Activated T-helper 9 cell treated with anti-CD3 and anti-CD28 coated beads, Interleukin-2, amount 50 U/mL, for 16 hours (primary cell): ENCODE measurements at places on chromosomes 7 and 10.

DNA sequence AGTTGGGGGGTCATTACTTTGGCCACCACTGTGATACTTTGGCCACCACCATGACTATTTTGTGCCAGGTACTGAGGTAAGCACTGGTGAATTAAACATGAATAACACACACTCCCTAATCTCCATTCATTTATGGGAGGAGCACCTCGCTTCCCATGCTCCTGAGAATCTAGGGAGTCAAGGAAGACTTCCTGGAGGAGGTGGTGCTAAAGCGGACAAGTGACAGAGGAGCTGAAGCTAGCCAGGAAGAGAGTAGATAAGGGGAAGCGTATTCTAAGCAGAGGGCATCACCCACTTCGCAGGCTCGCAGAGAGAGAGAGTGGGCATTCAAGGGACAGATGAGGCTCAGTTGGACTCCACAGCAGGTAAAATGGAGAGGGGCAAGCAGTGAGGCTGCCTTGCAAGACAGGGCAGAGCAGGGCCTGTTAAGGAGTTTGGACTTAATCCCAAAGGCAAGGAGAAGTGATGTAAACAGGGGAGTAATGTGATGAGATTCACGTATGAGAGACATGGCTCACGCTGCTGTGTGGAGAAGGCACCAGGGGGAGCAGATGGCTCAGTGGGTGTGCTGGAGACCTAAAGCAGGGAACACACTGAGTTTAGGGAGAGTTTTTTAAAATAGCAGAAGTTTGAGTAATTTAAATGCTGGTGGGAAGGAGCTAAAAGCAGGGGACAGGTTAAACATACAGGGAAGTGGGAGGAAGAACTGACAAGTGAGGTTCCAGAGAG, 21.3 kb upstream of the TMEM248 start:
- DNase-seq, result no peak

DNA sequence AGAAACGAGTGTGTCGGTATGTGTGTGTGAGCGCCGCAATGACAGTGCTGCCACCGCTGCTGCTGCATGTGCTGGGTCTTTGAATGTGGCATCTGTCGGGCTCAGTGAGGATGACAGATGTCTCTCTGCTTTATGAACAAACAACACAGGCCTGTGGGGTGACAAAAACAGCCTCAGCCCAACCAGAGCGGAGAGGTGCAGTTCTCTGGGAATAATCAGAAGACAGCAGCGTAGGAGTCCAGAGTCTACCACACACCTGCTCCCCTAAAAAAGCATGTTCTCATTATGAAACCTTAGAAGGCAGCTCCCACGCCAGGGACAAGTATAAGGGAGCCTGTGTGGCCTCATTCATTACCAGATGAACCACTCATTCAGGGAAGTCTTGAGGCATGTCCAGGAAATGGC, 278.3 kb downstream of the KCNMA1 start:
- no peak for DNase-seq

- peak; percentile 60 for DNase-seq
These were observed 509 bp downstream of the BRAF start for GRCh38 chr7:140924019-140924820.

- no peak for DNase-seq
These were observed 466.5 kb downstream of the PHTF2 start for GRCh38 chr7:78265071-78265470.

DNA sequence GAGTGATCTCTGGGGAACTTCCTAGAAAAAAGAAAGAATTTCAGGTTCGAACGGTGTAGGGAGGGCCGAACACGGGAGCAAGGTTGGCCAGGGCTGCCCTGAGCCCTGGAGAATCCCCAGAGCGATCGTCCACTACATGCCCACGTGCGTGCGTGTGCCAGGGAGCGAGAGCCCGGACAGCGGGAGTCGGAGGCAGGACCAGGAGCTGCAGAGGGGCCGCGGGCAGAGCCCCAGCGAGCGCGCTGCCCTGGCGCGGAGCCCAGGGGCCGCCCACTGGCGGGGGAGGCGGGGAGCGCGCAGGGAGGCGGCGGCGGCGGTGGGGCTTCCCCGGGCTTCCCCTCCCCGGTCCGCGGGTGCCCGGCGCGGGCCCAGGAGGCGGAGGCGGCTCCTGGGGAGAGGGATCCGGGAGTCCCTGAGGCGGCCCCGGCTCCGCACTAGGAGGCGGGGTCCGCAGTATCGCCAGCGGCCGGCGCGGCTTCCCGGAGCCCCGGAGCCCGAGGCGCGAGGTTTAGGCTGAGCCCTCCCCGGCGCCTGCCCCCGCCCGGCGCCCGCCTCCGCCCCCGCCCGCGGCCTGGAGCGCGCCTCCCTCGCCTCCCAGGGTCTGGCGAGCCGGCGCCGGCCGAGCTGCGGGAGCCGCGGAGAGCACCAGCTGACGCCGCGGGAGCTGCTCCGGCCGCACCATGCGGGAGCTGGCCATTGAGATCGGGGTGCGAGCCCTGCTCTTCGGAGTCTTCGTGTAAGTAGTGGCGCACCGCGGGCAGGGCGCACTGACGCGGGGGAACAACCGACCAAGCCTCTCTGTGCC, at the start of gene PLPP4:
Gene PLPP4, plus strand, starts transcription at position 602 of the 805 bp plus-strand sequence. Its CDS starts 79 bp downstream, at position 681.
- no peak for DNase-seq

- DNase-seq, result no peak
These were observed 121.5 kb downstream of the SNX10 start for GRCh38 chr7:26413007-26413691.

- DNase-seq, result no peak
These were observed 126.6 kb upstream of the LSM8 start for GRCh38 chr7:118057404-118057803.

- DNase-seq, result no peak
These were observed 74.8 kb downstream of the ADARB2 start for GRCh38 chr10:1662438-1663025.

DNA sequence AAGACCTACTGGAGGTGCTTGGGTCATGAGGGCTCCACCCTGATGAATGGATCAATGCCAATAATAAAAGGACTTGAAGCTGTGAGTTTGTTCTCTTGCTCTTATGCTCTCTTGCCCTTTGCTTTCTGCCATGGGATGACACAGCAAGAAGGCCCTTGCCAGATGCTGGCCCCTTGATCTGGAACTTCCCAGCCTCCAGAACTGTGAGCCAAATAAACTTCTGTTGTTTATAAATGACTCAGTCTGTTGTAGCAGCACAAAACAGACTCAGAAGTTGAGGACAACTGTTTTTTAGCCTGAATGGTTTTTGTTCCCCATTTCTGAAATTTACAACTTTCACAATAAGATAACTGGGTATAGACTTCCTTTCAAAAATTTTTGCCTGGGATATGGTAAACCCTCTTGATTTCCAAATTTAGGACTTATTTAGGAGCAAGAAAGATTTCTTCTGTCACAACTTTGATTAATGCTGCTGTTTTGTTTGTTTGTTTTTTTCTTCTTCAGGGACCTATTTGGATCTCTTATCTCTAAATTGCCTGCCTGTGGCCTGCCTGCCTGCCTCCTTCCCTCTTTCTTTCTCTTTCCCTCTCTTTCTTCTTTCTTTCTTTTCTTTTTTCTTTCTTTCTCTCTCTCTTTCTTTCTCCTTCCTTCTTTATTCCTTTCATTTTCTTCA, 12.1 kb downstream of the ENTPD1 start:
- no peak for DNase-seq

GRCh38 chr10:74418285-74418872, 267.4 kb downstream of the ADK start:
- DNase-seq, result no peak

DNA sequence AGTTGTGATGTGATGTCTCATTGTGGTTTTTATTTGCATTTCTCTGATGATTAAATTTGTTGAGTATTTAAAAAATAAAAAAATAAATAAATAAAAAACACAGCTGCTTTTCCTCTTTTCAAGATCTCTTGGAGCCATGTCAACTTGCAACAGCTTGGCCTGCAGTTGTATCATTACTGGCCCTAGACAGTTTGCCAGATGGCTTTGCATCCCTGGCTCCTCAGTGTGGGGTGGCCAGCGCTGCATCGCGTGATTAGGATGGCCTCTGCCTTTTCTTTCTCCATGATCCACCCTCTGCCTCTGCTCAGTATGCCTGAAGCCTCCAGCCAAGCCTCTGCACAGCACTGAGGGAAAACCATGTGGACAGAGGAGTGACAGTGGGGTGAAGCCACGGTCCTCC, 96.8 kb downstream of the PPP1R3C start:
- DNase-seq, result no peak

- DNase-seq, result no peak
These were observed 12.3 kb downstream of the SH3PXD2A start for GRCh38 chr10:103843045-103843444.

GRCh38 chr7:27962273-27962672, 218.3 kb downstream of the JAZF1 start:
- no peak for DNase-seq

DNA sequence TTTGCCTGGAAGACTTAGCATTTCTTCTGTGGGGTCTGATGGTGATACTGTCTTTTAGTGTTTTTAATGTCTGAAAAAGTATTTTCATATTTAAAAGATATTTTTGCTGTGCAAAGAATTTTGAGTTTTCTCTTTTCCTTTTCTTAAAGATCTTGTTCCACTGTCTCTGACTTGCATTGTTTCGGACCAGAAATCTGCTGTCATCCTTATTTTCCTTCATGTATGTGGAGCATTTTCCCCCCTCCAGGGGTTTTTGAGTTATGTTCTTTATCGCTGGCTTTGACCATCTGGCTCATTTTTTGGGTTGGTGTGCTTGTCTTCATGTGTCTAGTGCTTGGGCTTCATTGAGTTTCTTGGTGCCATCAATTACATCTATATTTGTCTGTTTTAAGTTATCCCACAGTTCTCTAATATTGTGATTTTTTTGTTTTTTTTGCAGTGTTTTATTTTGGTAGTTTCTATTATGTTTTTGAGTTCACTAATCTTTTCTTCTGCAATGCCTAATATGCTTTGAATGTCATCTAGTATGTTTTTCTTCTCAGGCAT, 119.9 kb downstream of the MGMT start:
- DNase-seq, result no peak

- DNase-seq, result no peak
These were observed 62.5 kb downstream of the ABCB4 start for GRCh38 chr7:87413029-87413428.

DNA sequence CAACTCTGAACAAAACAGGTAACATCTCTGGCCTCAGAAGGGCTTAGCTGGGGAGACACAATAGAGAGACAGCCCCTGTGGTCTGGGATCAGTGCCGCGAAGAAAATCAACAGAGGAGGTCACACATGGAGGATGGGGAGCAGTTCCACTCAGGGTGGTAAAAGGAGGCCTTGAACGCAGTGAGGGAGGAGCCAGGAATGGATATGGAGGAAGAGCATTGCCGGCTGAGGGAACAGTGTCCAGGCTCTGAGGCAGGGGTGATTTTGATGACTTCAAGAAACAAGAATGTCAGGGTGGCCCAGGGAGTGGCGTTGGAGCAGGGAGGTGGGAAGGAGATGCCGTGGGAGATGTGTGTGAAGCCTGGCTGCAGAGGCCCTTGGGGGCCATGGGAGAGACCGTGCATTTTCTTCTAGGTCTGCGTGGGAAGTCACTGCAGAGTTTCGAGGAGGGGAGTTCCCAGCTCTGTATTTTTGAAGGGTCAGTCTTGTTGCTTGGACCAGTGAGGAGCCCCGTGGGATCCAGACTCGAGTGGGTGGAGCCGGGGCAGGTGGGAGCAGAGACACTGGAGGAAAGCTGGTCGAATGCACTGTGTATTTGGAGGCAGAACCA, 35.7 kb upstream of the SH2D4B start:
- no peak for DNase-seq

- no peak for DNase-seq
These were observed 78.3 kb downstream of the RAPGEF5 start for GRCh38 chr7:22278660-22279059.

DNA sequence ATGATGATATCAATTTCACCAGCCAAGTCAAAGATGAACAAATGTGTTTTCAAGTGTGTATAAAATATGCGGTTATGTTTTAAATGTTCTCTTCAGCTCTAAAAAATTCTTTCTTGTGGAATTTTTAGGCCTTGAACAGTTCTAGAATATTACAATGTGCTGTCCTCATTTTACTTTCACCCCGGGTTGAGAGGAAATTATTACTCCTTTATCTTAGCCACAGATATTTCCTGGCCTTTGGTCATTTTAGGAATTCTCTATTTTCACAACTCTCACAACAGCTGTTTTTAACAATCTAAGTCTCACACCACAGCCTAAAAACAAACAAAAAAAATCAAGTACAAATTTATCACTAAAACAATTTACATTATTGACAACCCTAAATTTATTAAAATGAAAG, 112.2 kb upstream of the HGF start:
- no peak for DNase-seq

DNA sequence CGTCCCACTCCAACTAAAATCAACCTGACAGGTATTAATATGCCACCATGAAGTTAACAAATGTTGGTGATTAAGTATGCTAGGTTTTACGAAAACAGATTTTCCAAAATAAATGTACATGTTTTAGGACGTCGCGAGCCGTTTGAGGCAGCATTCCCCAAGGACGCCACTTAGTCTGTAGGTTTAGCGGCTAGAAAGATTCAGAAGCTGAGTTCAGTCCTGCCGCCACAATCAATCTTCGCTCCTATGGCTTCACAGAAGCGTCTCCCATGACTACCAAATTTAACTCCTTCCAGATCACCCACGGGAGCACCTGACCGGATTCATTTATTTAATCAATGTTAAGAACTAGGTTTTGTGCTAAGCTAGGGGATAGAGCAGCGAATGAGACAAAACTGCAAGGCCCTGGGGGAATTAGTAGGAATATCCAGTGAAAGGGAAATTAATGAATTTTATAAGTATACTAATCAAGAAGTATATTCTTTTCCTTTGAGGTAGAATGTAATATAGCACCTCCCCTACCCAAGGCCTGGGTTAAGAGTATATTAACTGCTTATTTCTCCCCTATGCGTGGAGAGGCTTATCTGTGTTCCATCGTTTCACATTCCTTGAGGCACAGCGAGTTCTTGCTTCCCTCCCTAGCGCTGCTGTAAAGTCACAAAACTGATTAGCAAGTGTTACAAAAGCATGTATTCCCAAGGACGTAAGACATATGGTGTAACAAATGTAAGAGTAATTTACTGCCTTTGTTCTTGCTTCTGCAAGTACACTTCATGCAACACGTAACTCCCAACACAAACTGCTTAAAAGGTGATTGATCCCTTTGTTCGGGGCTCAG, 994 bp upstream of the CYP51A1 start:
- DNase-seq, result no peak
